ENCODE measurements at places on chromosomes 16 and 17.

- no peak for DNase-seq
Measured at GRCh38 chr16:81973737-81974136, 37.5 kb downstream of the SDR42E1 start.

DNA sequence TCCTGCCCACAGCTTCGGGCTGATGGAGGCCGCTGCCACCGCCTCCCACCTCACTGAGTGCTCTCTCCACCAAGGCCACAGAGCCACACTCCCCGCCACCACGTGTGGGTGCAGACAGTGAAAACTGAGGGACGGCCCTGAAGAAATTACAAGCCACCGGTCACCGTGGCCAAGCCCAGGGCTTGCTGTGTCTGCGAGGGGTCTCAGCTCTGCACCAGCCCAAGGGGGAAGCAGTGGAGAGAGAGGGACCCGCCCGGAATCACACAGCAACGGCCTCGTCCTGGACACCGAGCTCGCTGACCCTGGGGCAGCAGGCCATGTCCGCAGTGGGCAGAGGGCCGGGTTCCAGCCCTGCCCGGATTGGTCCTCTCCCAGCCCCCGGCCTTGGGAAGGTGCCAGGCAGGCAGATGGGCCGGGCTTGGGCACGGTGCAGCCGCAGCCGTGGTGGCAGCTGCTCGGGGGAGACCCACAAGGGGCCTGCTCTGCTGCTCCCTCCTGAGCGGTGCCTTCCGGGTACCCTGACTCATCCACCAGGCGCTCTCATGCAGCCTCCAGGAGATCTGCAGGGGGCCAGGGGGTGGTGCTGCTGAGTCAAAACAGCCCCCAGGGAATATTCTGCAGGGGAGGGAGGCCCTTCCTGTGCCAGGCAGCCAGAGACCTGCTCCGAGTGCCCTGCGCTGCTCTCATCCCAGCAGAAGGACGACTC, 52.0 kb downstream of the CBFA2T3 start:
- DNase-seq = peak; percentile 20

DNA sequence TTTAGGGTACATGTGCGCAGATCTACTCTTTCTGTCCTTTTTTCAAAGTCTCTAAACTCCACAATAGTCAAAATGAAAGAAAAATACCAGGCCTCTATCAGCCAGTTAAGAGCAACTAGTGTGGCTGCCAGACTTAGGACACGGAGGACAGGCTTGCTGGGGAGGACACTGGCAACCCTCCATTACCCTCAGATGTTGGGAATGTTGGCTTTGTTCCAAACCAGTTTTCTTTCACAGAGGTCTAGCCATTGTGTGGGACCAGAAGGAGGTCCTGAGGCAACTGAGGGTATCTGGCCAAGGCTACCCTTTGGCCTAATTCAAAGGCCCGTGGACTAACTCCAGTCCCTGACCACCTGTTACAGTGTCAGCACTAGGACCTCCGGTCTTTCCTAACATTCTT, 51.2 kb upstream of the MED9 start:
- DNase-seq = no peak

GRCh38 chr17:78769196-78769773, 12.8 kb downstream of the CYTH1 start:
- DNase-seq = no peak
